Glutamatergic neuron (in vitro differentiated cells): ENCODE measurements at places on chromosomes 11 and 22.

DNA sequence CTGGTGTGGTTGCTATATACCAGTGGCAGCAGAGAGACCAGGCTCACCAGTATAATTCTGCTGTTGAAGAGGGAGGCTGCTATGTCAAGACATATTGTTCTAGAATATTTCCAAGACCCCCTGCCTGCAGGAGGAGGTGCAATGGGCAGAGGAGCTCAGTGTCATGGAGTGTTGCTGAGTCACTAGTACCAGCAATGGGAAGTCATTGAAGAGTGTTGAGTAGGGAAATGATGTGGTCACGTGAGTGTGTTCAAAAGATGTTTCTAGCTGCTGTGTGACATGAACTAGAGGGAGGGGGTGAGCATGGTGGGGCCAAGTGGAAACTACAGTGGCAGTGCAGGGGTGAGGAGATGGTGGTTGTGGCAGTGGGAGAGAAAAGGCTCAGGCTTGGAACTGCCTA lies 76.3 kb upstream of the BIRC3 start:
- DNase-seq = no peak

GRCh38 chr11:44469412-44469811 lies 96.1 kb upstream of the CD82 start:
- DNase-seq = no peak

DNA sequence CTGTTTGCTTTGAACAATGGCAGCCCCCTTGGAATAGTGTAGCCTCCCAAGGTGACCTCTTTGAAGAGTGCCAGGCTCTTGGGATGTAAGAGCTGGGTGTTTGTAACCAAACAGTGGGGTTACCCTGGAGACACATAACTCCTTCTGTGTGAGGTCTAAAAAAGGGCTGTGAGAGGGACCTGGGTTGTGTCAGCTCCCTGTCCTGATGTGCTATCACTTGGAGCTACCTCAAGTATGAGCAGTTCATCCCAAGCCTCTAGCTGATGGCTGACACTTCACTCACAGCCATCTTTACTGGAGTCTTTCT lies 40.2 kb downstream of the TSPAN18 start:
- no peak for DNase-seq

DNA sequence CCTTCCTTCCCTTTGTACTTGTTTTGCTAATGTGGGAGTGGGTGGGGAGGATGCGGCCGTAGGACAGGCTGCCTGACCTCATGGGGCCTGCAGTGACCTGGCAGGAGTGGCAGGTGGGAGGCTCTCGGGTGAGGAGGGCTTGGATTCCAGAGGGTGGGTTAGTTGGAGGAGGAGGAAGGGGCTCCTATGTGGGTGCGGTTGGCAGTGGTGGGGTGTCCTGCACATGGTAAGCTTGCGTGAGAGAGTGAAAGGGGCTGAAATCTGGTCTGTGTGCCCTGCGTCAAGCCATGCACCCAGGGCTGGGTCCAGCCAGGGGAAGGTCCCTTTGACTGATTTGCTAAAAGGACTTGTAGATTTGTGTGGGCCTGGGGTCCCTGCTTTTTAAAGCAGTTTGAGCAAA lies 90.7 kb upstream of the OR4B1 start:
- DNase-seq = no peak

- no peak for DNase-seq
Observed at GRCh38 chr22:23204125-23204488, 23.8 kb downstream of the BCR start.

DNA sequence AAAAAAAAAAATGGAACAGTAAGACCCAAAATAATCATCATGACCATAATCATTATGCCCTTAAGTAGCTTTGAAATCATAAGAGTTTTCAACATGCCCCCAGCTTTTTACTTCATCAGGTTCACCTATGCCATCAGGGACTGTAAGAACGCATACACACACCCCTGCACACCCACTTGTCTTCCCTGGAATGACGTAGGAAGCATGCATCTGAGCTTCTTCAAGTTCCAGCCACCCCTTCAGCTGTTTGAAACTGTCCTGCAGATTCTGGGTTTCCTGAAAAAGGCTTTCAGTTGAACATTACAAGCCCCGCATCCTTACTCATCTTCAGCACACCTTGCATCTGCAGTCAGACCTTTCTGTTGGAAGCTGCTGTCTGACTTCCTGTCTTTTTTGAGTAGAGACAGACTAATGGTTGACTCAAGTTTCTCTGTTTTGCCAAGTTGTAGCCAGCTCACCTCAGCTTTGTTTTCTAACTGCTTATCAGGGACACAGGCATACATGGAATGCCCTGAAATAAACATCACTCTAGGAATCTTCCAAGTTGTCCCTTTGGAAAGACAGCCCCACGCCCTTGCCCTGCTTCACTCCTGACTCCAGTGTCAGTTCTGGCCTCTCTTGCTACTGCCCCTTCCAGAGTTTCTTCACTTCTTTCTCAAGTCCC lies 37.0 kb downstream of the ARHGAP1 start:
- no peak for DNase-seq
